ENCODE measurements at places on chromosomes 6 and 20.

DNA sequence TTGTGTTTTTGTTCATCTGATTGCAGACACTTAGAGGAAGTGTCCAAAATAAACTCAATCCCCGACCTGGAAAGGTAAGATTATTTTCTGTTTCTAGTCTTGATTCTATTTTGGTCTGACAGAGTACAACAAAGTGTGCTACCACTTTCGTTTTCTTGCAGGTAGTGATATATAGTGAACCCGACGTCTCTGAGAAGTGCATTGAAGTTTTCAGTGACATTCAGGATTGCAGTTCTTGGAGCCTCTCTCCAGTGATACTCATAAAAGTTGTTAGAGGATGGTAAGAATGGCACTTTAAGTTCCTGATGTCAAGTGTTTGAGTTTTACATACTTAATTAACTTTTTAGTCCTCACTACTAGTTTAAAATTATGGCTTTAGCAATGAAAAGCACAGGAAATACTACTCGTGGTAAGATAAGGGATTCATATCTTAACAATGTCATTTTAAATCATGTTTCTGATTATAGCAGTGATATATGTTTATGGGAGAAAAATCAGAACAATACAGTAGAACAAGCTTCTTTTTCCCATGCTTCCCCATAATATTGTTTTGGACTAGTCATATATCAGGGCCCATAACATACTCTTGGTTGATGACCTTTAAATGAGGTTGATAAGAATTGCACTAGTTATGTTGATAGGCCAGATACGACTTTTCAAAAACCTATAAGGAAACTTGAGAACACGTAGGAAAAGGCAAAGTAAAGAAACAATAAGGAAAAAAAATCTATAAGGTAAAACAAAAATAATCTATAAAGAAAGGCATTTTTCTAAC lies 104.0 kb downstream of the RTN4IP1 start:
- DNase-seq: no peak

DNA sequence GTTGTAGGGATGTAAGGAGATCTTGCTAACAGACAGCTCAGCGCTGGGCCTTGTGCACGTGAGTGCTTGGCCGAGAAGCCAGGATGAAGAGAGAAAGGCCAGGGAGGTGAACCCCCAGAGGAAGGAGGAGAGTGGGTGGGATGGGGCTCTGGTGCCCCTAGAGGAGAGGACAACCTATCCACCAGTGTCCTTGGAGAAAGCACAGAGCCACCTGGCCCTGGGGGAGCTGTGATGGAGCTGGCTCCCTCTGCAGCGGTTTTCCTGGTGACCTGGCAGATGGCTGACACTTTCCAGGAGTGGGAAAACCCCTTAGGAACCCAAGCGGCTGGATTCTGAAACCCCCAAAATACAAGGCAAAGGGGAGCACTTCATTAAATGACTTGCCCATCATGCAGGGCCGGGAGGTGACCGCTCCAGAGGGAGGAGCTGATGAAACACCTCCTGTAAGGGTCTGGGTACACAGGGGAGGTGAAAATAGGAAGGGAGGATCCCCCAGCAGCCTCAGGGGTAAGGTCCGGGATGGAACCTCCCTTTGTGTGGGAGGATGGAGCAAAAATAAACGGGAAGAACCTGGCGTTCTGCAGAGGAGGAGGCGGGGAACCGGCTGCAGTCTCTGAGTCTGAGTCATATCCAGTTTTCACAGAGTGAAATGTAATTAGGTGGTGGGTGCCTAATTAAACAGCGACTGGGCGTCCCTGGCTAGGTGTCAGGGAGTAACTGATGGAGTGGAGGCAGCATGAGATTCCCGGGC lies 80.4 kb downstream of the SULF2 start:
- no peak for DNase-seq

DNA sequence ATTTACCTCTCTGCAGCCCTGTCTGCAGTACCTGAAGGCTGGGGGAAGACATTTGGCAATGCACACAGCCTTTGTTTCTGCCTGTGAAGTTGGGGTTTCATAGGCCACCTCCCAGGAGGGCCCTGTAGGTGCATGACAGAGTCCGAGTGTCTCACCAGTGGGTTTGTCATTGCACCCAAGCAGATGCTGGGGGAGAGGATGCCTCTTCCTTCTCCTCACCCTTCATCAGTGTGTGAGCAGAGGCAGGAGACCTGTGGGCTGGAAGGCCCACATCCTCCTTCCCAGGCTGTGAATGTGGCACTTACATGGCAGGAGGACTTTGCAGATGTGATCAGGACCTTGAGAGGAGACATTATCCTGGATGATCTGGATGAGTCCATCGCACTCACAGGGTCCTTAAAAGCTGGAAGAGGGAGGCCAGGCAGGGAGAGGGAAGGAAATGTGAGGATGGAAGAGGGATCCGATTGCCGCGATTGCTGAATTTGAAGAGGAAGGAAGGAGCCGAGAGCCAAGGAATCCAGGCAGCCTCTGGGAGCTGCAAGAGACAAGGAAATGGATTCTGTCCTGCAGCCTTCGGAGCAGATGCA lies 30.4 kb downstream of the SYNJ2 start:
- DNase-seq: no peak

GRCh38 chr20:20603339-20603990 lies 109.0 kb downstream of the RALGAPA2 start:
- peak; percentile 39 for DNase-seq

DNA sequence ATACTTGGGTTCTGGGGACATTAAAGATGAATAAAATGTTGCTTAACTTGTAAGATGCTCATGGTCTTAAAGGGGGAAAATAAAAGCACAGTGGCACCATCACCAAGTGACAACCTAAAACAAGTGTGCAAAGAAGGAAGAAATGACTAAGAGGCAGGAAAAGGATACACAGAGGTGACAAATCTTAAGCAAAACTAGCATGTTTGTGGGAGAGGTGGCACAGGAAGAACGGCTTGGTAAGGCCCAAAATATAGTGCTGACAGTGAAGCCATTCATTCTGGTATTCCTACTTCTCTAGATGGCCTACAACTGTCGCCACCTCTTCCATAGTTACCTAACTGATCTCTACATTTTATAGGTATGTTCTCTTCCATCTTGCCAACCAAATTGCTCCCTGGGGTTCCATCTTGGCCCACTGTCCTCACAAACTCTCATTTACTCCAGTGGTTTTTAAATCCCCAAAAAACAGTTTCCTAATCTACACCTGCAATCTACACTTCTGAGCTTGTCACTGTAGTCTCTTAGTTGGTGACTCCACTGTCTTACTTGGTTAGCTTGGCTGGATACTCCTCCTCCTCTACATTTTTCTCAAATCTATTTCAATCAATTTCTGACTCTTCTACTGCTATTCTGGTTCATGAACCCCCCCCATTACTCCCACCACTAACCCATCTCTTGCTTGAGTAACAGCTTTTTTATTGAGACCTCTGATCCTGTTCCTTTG lies 33.5 kb downstream of the FAM8A1 start:
- DNase-seq: peak; percentile 9

GRCh38 chr6:14451594-14452374 lies 334.2 kb downstream of the CD83 start:
- DNase-seq: no peak
